ENCODE measurements at places on chromosomes 7 and 10.

GRCh38 chr10:65550761-65551160, 1375.1 kb upstream of the LRRTM3 start:
- DNase-seq, result no peak

- no peak for DNase-seq
These were observed 9.3 kb downstream of the SMO start for GRCh38 chr7:129197771-129198170.

- DNase-seq, result no peak
These were observed 285 bp downstream of the CSTF2T start for GRCh38 chr10:51699145-51699474.

- DNase-seq, result no peak
These were observed 62.0 kb upstream of the RNF32 start for GRCh38 chr7:156578578-156578940.

DNA sequence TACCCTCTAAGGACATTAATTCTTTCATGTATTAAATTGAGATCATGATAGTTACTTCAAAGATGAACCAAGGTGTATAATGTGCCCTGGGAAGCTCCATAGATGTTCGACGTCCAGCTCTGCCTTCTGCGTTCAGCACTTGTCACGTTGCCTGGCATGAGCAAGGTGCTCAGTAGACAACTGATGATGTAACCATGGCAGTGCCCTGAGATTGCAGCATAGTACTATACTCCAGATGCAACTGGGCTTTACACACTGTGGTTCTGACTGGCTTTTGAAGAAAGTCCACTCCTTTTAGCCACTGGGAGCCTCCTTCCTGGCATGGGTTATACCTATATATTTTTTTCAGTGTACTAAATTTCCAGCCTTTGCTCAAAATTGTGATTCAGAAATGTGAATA, 355.8 kb upstream of the SORCS1 start:
- DNase-seq, result no peak

DNA sequence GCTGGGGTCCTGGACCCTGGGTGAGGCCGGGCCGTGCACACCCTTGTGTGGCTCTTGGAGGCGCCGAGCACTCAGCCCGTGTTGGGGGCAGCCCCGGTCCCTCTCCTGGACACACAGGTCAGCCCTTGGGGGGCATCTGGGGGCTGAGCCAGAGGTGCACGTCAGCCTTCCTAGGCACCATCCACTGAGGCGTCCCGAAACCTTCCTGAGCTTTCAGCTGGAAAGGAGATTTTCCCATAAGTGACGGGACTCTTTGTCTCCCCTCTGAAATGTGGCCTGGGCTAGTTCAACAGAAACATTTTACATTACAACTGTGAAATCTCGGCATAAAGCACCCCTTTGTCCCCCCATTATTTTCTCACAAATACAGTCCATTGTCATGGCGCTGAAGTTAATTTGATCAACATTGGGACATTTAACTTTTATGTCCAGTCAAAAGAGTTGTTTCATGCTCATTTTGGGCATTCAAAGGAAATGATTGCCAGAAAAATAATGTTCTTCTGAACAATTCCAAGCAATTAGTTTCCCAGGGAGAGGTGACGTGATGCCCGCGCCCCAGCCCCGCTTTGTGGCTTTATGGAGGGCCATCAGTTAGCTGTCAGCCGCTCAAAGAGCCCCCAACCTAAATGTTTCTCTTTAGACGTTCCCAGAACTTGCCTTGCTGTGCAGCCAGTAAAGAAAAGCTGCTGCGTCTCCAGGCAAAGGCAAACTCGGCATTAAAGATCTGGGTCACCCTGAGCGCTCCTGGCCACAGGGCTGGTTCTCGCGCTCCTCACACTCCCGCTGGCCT, 70.8 kb downstream of the NKX6-2 start:
- no peak for DNase-seq

DNA sequence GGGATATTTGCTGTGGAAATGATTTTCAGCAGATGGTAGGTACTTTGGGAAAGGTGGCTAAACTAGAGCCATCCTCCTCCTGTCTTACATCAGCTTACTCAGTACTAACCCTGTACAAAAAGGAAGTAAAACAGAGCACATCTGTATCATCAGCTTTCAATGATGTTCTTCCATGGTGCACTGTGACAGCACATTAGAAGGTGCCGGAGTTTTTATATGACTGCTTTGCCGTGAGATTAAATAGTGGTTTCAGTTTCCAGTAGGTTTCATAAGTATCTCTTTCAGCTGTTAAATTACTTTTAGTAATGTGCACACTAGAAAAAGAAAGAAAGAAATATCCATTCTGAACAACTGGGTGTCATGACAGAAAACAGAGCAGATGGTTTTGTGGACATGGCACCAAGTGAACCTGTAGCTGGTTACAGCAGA, 86.5 kb downstream of the ARID5B start:
- peak; percentile 45 for DNase-seq

- DNase-seq, result no peak
These were observed 267.0 kb downstream of the MAD1L1 start for GRCh38 chr7:1965579-1966294.

DNA sequence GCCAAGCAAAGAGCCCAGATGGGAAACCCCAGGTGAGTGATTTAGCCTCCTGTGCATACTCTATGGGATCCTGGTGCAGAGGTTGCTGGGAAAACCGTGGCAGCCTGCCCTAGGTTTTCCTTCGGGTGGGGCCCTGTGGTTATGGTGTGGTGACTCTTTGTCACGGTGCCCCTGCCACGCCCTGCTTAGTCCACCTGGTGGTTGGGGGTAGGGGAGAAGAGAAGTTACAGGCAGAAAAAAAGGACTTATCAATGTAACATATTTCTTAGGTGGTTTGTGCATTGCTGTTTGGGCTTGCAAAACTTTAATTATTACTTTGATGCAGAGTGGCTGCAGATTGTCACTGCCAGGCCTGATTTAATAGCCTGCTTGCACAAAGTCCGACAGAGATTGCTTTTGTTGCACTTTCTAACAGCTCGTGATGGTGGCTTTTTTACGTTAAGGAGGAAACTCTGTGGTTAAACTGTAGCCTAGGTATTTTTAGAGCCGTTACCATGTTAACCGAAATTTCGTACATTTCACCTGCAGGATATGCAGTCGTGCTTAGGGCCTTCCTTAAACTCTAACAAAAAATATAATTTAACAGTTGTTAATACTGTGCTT, 197.4 kb downstream of the RNLS start:
- no peak for DNase-seq

DNA sequence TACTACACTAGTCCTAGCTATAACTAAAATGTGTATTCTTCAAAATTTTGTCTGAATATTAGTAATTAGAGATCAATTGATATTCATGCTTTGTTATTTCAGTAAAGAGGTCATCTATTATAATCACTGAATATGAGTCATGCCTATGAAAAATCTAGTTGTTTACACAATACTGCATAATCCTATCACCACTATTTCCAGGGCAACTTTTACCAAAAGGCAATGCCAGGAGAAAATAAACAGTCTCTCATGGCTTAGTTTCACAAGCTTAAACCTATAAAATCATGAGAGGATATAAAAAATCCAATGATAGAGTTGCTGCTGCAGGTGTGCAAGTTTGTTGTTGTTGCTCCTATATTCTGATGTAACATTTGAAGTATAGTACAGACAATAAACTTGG, 149.9 kb upstream of the COL1A2 start:
- peak; percentile 48 for DNase-seq

- DNase-seq, result no peak
These were observed 85.4 kb downstream of the PCLO start for GRCh38 chr7:83077328-83077727.

DNA sequence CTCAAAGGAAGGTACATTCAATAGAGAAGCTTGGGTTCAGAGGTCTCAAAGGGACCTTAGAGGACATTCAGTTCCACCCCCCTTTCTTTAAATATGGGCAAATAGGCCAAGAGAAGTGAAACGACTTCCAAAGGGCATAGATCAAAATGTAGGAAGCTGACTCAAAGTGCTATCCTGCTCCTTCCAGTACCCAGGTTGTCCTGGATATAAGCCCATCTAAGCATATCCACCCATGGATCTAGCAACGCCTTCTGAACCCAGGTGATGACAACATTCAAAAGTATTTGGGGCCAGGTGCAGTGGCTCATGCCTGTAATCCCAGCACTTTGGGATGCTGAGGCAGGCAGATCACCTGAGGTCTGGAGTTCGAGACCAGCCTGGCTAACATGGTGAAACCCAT, 5.3 kb downstream of the ATXN7L1 start:
- no peak for DNase-seq

- peak; percentile 78 for DNase-seq
These were observed 70.5 kb upstream of the COL13A1 start for GRCh38 chr10:69731184-69731583.

GRCh38 chr10:114306116-114306973, 67.3 kb downstream of the VWA2 start:
- peak; percentile 99 for DNase-seq

- DNase-seq, result no peak
These were observed 35.3 kb downstream of the IL15RA start for GRCh38 chr10:5942001-5942400.

GRCh38 chr10:12675186-12675585, 325.8 kb downstream of the CAMK1D start:
- DNase-seq, result no peak

DNA sequence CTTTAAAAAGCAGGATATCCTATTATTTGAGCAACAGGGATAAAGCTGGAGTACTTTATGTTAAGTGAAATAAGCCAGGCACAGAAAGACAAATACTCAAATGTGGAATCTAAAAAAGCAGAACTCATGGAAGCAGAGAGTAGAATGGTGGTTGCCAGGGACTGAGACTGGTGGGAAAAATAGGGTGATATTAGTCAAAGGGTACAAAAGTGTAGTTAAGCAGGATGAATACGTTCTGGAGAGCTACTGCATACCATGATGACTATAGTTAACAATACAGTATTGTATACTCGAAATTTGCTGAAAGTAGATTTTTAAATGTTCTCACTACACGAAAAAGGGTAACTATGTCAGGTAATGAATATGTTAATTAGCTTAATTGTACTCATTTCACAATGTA, 125.5 kb upstream of the VSTM2A start:
- DNase-seq, result no peak

DNA sequence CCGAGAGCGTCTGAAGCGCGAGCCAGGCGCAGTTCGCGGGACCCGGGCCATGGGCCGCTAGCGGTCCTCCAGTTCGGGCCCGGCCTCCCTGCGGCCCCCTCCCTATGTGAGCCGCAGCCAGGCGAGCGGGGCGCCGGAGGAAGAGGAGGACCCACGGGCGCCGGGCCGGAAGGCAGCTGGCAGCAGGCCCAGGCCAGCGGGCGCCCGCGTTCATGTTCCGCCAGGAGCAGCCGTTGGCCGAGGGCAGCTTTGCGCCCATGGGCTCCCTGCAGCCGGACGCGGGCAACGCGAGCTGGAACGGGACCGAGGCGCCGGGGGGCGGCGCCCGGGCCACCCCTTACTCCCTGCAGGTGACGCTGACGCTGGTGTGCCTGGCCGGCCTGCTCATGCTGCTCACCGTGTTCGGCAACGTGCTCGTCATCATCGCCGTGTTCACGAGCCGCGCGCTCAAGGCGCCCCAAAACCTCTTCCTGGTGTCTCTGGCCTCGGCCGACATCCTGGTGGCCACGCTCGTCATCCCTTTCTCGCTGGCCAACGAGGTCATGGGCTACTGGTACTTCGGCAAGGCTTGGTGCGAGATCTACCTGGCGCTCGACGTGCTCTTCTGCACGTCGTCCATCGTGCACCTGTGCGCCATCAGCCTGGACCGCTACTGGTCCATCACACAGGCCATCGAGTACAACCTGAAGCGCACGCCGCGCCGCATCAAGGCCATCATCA, 1.1 kb downstream of the ADRA2A start:
- DNase-seq, result no peak

DNA sequence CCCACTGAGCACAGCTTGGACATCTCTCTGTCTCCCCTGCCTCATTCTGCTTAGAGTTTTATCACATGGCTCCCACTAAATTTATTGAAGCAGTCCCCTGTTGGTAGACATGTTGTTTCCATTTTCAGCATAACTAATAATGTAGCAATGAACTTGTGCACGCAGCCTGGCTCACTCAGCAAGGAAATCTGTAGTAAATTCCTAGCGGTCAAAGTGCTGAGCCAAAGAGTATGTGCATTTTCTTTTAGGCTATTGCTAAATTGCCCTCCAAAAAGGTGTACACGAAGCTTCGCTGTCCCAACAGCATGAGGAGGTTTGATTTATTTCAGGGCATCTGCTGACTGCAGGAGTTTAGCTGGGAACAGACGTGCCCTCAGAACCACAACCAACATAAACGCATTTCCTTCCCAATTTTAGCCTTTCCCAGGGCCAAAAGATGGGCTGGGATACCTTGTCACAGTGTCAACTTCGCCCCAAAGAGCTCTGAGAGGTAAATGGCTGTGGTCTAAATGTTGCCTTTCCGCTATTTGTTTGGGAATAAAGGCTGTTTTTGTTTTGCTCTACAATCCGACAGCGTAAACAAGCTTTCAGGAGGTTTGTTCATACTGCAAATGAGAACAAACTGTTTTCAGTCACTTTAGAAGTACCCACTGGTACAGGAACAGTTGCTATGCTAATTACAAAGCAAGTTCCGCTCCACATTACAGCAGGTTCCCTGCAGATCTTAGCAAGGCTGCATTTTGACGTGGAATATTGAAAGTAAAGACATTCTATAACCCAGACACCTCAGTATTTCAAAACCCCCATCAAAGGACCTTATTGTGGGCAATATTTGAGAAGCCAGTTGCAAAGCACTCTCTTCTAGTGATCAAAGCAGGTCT, 16.8 kb downstream of the VSIR start:
- no peak for DNase-seq

GRCh38 chr10:75326306-75326705, 75.3 kb downstream of the ZNF503 start:
- DNase-seq, result no peak

DNA sequence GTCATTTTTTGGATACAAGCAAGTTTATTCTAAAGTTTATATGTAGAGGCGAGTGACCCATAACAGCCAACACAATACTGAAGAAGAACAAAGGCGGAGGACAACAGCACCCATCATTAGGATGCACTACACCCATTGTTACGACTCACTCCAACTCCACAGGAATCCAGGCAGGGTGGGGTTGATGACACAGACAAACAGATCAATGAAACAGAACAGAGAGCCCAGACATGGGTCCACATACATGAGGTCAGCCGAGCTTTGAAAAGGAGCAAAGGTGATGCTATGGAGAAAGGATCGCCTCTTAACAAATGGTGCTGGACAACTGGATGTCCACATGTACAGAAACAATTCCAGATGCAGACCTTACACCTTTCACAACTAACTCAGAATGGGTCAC, 426.4 kb downstream of the PTPRN2 start:
- DNase-seq, result no peak

- no peak for DNase-seq
These were observed 56.5 kb downstream of the ZNF467 start for GRCh38 chr7:149716932-149717307.

DNA sequence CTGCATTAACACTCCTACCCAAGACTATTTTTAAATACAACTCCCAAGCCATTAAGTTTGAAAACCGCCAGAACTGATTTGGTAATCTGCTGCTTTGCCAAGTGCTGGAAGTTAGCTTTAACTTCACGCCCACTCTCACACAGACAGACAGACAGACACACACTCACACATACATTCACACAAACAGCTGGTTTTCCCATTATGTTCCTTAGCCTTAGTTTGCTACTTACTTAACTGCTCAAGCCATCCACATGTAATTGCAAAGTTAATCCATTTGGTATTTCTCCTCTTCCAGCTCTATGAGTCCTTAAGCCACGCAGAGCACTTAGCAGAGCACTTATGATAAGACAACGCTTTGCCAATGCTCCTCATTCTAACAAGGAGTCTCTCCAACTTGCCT, 8.3 kb downstream of the COBL start:
- DNase-seq, result no peak

GRCh38 chr10:3708852-3709251, 76.2 kb downstream of the KLF6 start:
- no peak for DNase-seq
